ENCODE measurements at places on chromosomes 5 and 9. TPM values are rescaled to one million over a fixed set of nuclear protein-coding genes. Genes with fewer than 3 reads are reported as not detected.
A peak's percentile ranks its signal among the peaks of the same experiment; 100 is the strongest.

Gene DCP2
- 19.6 TPM for total RNA-seq

Gene NDUFS6
- 37.4 TPM for total RNA-seq

- peak; percentile 49 for DNase-seq
Observed at GRCh38 chr9:111992523-111992922, 95.9 kb downstream of the UGCG start.

DNA sequence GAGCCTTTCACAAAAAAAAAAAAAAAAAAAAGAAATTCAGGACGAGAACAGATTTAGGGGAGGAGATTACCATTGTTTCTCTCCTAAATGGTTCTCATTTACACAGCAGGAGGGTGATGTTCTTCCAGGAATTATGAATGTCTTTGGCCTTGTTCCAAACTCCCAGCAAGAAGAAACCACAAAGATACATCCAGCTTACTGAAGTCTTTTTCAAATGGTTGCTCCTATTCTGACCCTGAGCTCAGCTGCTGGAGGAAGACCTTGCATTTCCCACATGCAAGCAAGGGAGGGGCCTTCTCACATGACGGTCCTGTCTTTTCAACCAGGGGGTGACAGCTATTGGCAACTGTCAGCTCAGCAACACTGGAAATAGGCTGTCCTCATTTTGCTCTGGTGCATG, 203.0 kb upstream of the VLDLR start:
- peak; percentile 76 for DNase-seq

GRCh38 chr9:38662763-38663593, 42.6 kb upstream of the ANKRD18A start:
- DNase-seq = peak; percentile 43

DNA sequence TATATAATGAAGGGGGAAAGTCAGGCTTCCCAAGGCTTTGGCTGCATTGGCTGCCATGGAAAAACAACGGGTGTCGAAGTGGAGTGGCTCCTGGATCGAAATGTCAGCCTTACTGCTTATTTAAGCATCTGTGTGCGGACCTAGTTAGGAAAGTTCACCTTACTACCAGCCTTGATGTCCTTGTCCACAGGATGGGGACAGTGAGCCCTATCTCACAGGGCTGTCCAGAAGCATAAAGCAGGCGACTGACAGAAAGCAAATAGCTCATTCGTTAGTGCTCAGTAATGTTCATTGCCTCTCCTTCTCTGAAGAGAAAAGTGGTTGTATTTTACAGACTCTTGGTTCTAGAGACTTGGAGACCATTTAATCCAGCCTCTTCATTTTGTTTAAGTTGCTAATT, 81.5 kb upstream of the NIPAL4 start:
- no peak for DNase-seq

DNA sequence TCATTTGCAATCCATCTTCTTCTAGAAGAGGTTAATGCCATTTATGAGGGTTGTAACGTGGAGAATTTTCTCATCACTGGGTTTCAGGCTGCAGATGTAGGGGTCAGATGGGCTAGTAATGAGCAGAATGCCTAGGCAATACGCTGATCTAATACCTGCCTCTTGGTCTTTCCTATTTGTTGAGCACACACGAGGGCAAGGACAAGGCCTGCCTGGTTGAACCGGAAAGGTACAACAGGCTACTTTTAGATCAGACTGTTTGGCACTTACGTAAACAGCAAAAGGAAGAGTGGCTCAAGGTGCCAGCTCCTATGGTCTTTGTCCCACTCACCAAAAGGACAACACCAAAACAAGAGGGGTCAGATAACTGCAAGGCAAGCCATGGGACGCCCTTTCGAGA, 24.0 kb upstream of the GNE start:
- DNase-seq = no peak

GRCh38 chr5:51997949-51998348, 614.7 kb downstream of the ISL1 start:
- DNase-seq = no peak

DNA sequence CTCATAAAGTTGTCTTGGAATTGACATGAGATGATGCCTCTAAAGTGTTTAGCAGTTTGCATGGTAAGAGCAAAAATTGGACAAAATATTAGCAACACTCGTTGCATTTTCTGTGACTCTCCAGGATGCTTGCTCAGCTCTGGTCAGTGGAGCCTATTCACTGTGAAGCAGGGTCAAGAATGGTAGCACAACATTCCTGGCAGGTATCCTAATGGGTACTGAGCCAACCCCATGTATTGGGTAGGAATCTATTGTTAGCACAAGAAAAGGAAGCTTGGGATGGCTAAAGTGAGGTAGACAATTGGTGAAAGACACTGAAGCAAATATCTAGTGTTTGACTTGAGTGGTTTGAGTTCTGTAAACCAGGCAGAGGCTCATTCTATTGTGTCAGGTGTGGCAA, 10.4 kb upstream of the ACTBL2 start:
- DNase-seq = no peak

GRCh38 chr9:20352591-20352990, 269.7 kb downstream of the MLLT3 start:
- DNase-seq = peak; percentile 77

GRCh38 chr5:72166070-72166979, 59.0 kb downstream of the MAP1B start:
- peak; percentile 69 for DNase-seq

DNA sequence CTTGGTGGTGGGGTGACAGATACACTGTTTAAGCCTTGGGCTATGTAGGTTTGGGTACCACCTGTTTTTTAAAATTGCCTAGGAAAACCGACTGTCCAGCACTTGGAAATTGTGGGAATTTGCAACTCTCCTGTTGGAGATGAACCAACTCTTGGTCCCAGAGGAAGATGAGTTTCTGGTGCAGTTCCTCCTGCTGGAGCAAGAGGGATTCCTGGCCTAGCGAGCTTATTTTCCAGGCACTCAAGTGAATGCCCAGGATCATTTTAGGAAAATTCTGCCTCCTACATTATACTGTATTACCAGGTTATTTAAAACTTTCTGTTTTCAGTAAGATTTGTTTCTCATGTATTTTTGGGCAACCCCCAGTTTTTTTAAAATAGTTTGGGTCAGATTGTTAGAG, 33.7 kb downstream of the AP3S1 start:
- DNase-seq = no peak

DNA sequence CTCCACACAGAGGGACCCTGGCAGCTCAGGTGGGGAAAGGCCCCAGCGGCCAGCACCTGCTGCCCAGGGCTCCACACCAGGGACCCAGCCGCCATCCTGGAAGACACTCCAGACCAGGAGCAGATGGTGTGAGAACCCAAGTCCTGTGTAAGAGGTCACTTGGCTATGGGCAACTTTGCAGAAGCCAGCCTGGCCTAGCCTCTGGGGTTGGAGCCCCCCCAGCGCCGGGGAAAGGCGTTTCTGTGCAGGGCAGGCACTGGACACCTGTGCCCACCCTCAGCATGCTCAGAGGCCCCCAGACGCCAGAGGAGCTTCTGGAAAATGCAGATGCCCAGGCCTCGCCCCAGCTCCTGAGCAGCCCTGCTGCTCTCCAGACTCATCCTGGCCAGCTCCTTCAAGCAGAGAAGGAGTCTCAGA, 34.0 kb downstream of the RASGEF1C start:
- no peak for DNase-seq

DNA sequence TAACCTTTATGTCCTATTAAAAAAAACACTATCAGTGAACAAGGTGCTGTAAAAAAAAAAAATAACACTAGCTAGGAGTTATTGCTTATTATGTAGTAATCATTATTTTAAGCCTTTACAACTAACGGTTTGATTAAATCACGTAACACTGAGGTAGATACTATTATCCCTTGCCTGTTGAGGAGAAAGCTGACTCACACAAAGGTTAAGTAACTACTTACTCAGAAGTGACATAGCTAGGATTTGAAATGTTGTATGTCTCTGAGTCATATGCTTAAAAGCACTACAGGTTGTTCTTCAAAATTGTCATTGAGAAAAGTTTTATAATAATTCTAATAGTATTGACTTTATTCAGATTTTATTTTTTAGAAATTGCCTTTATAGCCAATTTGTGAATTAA, 8.8 kb downstream of the TENT2 start:
- peak; percentile 53 for DNase-seq

All from fibroblast of villous mesenchyme (primary cell).